Activated B cell treated with CpG ODN at 0.5 μM for 24 hours (primary cell): ENCODE measurements at places on chromosomes 16 and 17. TPM values are rescaled to one million over a fixed set of nuclear protein-coding genes. Genes with fewer than 3 reads are reported as not detected.

GRCh38 chr16:57049678-57050077 lies 42.7 kb upstream of the CPNE2 start:
- no peak for DNase-seq

DNA sequence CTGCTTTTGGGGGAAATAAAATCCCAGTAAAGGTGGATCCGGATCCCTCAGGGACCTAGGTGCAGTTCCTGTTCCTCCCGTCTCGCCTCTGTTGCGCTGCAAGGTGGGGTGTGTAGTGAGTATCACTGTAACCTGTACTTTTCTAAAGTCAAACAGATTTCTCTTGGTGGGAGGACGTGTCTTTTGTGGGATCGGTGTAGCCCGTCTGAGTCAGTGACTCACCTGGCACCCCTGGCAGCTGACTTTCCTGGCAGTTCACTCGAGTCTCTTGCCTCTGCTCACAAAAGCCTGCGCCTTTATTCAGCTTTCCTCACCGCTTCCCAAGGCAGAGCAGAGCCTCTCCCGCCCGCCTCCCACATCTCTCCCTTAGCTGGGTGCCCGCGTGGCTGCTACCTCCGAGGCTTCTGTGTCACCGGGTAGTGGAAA lies 85.7 kb downstream of the CMIP start:
- DNase-seq: no peak

DNA sequence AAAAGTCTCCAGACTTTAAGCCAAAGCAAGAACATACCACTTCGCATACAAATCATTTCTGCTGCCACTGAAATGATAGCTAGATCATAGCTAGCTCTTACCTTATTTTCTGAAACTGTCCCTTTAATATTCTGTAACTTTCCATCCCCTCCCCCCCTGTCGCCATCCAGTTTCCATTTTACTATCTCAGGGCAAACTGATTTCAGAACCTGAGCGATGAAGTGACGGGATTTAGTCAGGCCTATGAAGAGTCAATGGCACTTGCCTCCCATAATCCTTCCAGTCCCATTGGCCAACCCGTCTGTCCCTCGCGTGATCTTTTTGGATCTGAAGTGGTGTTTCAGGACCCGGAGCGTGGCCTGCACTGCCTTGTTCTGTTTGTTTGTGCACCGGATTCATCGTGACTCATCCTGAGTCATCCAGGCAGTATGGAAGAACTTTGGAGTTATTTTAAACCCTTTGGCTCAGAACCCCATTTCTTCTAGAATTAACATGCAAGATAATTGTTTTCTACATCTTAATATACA lies 199.8 kb upstream of the CHMP6 start:
- no peak for DNase-seq

DNA sequence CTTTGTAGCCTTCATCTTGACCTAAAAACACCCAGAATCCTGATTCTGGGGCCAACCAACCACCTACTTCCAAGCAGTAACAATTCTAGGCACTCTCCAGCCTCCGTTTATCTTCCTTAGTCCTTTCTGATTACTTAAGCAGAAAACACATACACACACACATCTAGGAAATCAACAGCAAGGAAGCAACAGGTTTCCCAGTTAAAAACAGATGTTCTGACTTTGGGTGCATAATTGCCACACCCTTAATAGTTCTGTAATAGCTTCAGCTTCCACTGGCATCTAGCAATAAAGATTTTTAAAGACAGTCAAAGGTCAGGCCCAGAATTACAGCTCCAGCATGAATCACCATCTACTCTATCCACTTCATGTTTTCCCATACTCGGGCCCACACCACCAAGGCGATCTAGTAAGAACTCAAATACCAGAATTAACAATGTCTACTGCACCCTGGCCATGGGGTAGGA lies 2.6 kb downstream of the ARHGAP17 start:
- DNase-seq: no peak

GRCh38 chr16:8721336-8722024 lies 47.1 kb downstream of the ABAT start:
- DNase-seq: no peak

GRCh38 chr17:57861000-57861789 lies 11.4 kb upstream of the MRPS23 start:
- no peak for DNase-seq

- DNase-seq: no peak
These were observed 249.6 kb upstream of the TNRC6C start for GRCh38 chr17:77708936-77709335.

ARL5C gene
- not detected in 2 replicates for total RNA-seq

MYH1 gene
- total RNA-seq: not detected in 2 replicates

CORO1A gene
- total RNA-seq: 1,030 and 1,060 TPM in 2 replicates

FSCN2 gene
- total RNA-seq: 3.2 and 5.5 TPM in 2 replicates
